ENCODE measurements at places on chromosomes 7 and 10.
A peak's percentile ranks its signal among the peaks of the same experiment; 100 is the strongest.

GRCh38 chr7:15554744-15555143 is 7.1 kb downstream of the AGMO start:
- DNase-seq: no peak

- DNase-seq: no peak
Observed at GRCh38 chr10:56298941-56299340, 62.1 kb downstream of the ZWINT start.

DNA sequence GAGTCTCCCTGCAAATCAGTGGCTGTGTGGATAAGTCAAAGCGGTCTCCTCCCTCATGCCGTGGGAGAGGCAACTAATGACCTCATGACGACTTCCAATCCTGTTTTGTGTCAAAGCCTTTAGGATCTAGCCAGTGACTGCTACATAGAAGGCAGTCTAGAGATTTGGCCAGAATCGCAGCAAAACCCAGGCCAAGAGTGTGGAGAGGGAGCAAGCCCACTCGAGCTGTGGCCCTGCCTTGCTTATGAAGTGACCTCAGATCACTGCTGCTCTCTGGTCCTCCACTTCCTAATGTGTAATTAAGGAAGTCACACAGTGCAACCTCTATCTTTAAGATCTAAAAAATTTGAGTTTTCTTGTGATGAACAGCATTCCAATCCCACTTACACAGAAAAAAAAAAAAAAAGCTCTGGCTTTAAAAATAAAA is 296.7 kb upstream of the KLF6 start:
- no peak for DNase-seq

DNA sequence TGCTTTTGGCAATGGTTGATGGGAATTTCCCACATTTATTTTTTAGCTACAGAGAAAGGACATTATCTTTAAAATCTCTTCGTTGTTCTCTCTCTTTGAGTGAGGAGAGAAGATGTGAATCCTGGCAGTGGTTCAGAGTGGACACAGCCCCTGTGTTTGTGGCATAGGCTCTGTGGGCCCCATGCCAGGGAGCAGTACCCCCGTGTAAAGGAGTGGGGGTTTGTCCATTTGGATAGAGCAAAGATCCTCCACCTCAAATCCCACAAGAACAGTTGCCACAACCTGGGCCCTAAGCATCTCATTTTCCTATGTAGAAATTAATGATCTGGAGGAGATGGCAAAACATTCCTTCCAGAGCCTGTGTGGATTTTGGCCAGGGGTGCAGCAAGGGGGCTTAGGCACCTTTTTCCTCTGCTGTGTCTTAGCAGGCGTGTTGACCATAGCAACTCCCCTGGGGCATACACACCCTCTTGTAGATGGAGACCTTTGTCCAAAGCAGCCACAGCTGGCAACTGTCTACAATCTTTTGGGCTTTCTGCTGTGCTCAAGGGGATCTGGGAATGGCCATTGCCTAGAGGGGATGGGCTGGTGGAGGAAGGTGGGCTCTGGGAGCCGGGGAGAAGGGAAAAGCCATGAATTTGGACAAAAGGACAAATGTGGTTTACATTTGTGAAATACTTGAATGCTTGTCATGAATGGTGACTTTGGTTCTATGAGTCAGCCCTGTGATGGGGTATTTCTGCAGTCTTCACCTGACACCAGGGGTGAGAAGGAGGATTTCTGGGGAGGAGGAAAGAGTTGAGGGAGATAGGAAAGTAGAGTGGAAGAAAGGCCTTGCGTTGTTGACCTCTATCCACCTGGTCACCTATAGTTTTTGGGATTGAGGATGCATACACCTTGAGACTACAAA is 92.0 kb downstream of the TCF7L2 start:
- no peak for DNase-seq

GRCh38 chr7:98930921-98931320 is 52.6 kb downstream of the TRRAP start:
- DNase-seq: no peak

DNA sequence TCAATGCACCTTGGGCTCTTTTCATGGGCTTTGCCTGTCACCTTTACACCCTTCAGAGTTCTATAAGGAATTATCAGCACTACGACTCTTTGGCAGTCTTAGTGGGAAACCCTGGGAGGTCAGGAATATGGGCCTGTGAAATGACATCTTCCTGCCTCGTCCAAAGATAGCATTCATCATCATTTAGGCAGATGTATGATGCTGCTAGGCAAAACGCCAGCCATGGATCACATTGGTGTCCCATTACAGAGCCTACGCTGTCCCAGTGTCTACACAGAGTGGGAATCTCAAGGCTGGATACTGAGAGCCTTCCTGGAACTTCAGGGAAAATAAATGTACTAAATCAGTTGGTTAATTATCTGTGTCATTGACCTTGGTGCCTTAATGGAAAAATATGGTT is 259.4 kb upstream of the CELF2 start:
- DNase-seq: no peak

- no peak for DNase-seq
Observed at GRCh38 chr10:2589196-2589595, 478.2 kb upstream of the PFKP start.

GRCh38 chr7:39210362-39210761 is 232.7 kb downstream of the POU6F2 start:
- no peak for DNase-seq

DNA sequence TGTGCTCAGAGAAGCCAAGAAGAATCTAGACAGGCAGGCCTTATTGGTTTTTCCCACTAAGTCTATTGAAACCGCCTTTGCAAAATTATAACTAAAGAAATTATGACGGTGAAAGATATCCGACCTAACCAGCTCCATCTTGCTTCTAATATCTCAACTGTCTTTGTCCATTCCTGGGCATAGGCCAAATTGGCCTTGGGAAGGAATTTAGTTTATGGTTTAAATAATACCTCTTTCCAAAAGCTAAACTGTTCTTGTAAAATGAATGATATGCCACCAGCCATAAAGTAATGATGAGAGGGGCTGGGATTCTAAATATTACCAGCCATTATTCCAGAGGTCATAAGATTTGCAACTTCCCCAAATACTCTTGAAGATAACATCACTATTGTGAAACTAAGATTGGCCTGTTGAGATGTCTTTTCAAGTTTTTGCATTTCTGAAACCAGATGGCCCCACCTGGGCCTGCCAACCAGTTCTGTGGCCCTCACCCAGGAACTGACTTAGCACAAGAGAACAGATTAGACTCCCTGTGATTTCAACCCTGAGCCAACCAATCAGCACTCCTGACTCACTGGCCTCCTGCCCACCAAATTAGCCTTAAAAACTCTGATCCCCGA is 41.2 kb upstream of the SLC35G1 start:
- DNase-seq: no peak

GRCh38 chr7:32881074-32881982 is 10.2 kb downstream of the KBTBD2 start:
- DNase-seq: no peak

GRCh38 chr7:27740449-27741086 is 606 bp downstream of the TAX1BP1 start:
- DNase-seq: peak; percentile 70

DNA sequence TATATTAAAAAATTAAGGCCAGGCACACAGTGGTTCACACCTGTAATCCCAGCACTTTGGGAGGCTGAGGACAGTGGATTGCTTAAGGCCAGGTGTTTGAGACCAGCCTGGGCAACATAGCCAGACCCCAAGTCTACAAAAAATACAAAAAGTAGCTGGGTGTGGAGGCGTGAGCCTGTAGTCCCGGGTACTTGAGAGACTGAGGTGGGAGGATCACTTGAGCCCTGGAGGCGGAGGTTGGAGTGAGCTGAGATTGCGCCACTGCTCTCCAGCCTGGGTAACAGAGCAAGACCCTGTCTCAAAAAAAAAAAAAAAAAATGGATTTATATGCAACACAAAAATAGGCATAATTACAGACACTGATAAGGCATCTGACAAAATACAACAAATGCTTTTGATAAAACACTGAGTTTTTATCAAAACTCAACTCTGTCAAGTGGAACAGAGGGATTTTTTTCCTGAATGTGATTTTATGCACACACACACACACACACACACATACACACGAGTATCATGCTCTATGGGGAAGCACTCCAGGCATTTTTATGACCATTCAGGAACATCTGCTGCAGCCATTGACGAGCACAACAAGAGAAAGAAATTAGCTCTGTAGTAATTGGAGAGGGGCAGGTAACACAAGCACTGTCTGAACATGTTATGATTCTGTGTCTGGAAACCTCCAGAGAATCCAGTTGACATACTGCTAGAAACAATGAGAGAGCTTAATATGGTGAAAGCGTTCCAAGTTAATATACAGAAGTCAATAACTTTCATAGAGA is 193.1 kb downstream of the WDR37 start:
- no peak for DNase-seq

GRCh38 chr10:71882813-71883659 is 32.0 kb upstream of the PSAP start:
- DNase-seq: no peak

- no peak for DNase-seq
Observed at GRCh38 chr10:32938554-32939061, 19.4 kb downstream of the ITGB1 start.

GRCh38 chr10:80465451-80465835 is 11.3 kb downstream of the TSPAN14 start:
- no peak for DNase-seq

- DNase-seq: no peak
Observed at GRCh38 chr10:122650331-122650730, 49.3 kb downstream of the C10orf120 start.

- no peak for DNase-seq
Observed at GRCh38 chr10:29479981-29480954, 154.5 kb downstream of the SVIL start.

DNA sequence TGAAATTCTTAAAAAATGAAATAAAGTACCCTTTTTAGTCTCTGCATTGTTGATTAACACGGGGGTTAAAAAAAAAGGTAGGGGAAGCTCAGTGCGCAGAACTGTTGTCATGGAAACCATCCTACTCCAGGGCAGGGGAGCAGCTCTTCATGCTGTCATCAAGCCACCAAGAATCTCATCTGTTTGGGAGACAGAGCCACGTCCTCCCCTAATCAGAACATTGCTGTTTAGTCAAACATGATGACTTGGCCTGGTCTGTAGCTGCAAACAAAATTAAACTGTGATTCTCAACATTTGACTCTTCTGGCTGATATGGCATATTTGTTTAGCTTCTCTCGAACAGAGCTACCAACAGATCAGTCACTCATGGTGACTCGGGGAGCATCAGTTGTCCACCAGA is 254.4 kb upstream of the KLF14 start:
- DNase-seq: no peak

- no peak for DNase-seq
Observed at GRCh38 chr7:490461-491291, 29.0 kb downstream of the PDGFA start.

GRCh38 chr10:79068203-79068561 is 584 bp upstream of the ZMIZ1 start:
- no peak for DNase-seq

GRCh38 chr7:114647518-114647917 is 232.9 kb downstream of the FOXP2 start:
- no peak for DNase-seq

DNA sequence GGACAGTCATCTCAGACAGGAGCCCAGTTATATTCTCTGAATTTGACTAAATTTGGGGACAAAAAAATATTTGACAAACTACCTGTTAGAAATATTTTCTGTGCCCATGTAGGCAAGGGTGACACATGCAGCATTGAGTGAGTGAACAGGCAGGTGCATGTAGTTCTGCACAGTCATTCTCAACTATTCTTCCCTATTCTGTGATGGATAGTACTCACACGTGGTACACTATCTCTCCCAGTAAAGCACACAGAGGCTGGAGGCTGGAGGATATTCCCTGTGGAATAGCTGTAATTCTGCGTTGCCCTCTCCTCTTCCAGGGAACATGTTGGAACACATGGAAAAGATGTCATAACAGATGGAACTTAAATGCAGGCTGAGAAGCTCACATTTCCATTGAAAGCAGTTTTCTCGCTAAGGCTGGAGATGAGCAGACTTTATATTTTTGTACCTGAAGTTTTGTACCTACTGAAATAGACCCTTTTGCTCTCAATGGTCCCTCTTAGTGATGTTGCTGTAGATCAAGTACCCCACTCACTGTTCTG is 75.0 kb downstream of the GPR141 start:
- no peak for DNase-seq

- DNase-seq: no peak
Observed at GRCh38 chr7:36969376-36969775, 245.1 kb upstream of the AOAH start.
